ENCODE measurements at places on chromosomes 6 and 20.
A peak's percentile ranks its signal among the peaks of the same experiment; 100 is the strongest.

GRCh38 chr20:20710443-20711315, 1.8 kb downstream of the RALGAPA2 start:
- DNase-seq, result no peak

GRCh38 chr20:19993958-19994669, 23.0 kb upstream of the NAA20 start:
- DNase-seq, result no peak

- no peak for DNase-seq
These were observed 10.0 kb downstream of the FRK start for GRCh38 chr6:116050737-116051136.

GRCh38 chr20:51318058-51318949, 224.2 kb downstream of the NFATC2 start:
- DNase-seq, result peak; percentile 18

GRCh38 chr20:21339499-21339898, 36.4 kb downstream of the XRN2 start:
- no peak for DNase-seq

DNA sequence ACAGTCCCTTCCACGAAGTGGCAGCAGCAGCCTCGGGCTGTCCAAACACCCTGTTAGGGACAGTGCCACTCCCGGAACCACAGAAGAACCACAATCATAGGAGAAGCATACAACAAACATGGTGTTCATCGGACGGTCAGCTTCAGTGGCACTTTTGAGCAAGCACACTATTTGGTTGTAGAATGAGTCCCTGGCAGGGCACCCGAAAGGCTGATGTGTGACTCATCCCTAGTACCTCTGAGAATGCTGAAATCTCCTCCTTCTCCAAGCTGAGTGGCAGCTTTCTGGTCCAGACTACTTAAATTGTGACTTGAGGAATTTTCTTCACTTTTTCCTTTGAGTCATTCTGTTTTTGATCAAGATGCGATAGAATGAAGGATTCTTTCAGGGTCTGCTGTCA, 282.5 kb downstream of the ESR1 start:
- DNase-seq, result no peak

DNA sequence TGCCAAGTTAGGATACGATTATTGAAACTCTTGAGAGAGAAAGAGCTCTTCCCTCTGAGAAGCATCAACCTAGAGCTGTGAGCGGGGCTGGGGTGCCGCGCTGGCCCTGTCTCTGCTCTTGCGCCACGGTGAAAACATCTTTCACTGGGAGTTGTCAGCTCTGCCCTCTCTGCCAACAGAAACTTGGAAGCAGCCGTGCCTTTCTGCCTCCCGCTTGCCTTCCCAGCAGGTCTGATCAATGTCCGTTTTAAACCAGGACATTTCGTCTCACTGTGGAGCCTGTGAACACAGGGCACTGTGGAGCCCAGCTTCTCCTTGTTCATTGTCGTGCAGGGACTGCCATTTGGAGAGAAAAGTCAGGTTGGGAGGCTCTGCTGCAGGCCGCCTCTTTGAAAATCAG, 249.2 kb upstream of the PMEPA1 start:
- DNase-seq, result no peak

DNA sequence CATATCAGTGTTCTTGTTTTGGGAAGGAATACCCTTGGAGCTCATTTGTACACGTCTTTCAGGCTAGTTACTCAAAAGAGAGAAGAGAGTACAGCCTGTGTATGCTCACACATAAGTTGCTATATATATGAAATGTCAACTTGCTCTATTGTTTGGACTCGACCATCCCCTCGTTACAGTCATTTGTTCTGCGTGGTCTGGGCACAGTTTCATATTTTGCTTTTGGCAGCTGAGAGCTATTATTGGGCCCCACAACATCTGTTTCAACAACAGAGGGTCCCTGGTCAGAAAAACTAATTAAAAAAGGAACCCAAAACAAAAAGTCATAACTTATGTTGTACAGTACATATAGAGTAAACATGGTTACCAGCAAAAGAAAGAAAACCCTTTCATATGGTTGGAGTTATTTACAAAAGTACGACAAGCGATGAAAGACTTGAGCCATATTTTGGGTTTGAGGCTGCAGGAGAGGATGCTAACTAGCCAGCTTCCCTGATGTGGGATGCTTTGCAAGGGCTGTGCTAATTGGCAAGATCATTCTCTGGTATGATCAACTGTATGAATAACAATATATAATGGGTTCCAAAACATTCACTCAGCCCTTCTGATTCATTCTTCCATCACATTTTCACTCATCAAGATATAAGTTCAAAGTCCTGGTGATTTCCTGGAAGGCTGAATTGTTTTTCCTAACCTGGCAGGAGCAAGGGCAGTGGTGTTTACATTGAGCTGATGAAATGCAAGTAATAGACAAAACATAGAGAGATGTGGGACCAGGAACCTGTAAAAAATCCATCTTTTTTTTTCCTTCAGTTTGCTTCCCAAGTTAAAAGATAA, 137.9 kb downstream of the RPS12 start:
- DNase-seq, result no peak

DNA sequence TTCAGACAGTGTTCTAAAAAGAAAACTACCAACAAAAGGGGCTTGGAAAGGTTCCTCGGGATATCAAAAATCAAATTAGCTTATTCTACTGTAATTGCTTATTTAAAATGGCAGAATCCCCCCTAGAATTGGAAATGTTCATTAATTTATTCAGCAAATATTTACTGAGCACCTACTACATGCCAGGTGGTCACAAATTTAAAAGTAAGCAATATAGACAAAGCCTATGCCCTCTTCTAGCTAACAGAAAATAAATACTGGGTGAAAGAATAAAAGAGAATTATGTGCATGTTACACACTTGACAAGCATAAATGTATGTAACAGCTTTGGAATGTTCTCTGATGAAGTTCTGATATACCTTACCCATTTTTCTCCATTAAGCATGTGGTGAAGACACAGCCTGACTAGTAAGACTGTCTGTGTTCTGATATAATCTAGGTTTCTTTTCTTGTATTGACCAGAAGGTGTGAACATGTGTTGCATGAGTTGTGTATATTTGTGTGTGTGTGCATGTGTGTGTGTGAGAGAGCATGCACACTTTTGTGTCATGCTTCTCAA, 606.7 kb upstream of the CITED2 start:
- no peak for DNase-seq

GRCh38 chr6:44049163-44049988, 77.9 kb downstream of the MRPL14 start:
- no peak for DNase-seq

DNA sequence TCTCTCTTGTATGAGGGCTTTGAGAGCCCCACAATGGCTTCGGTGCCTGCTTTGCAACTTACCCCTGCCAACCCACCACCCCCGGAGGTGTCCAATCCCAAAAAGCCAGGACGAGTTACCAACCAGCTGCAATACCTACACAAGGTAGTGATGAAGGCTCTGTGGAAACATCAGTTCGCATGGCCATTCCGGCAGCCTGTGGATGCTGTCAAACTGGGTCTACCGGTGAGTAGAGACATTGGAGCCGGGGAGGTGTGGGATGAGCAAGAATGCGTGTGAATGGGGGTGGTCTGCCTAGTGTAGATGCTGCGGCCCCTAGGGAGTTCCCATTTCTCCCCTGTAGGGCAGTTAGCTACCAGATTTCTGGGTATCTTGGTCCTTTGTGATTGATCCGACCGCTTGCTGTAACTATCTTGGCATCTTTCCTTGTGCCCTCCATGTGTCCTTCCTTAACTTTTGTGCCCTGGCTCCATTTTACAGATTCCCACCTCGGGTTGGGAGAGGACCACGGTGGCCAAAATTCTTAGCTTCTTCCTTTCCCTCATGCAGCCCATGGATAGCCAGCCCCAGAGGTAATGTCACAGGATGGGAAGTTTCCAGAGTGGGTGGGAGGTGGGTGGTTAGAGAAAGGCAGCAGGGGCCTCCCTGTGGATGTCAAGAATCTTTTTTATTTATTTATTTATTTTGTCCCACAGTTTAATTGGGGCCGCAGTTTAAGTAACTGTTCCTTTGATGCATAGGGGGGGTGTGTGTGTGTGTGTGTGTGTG, 6.3 kb downstream of the BRD2 start:
- no peak for DNase-seq

DNA sequence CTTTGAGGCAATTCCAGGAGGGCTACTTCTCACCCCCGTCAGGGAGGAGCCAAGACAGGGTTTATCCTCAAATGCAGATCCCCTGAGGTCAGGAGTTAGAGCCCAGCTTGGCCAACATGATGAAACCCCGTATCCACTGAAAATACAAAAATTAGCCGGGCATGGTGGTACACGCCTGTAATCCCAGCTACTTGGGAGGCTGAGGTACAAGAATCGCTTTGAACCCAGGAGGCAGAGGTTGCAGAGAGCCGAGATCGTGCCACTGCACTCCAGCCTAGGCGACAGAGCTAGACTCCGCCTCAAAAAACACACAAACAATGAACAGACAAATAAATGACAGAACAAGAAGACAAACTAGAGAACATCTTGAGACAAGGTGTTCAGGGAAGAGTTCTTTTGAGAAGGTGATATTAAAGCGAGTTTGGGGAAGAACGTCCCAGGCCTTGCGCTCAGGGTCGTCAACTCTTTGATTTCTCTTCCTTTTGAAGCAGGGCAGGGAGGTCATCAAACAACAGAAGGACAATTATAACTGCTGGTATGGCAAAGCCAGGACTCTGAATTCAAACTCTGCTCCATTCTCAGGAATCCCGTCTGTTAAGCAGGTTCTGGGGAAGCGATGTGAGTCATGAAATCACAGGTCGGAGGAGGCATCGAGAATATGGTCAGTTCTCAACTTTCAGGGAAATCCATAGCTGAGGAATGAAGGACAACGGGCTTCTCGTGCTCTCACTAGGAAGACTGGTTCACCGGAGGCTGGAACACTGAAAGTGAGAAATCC, 1.4 kb upstream of the RALY start:
- DNase-seq, result peak; percentile 3

DNA sequence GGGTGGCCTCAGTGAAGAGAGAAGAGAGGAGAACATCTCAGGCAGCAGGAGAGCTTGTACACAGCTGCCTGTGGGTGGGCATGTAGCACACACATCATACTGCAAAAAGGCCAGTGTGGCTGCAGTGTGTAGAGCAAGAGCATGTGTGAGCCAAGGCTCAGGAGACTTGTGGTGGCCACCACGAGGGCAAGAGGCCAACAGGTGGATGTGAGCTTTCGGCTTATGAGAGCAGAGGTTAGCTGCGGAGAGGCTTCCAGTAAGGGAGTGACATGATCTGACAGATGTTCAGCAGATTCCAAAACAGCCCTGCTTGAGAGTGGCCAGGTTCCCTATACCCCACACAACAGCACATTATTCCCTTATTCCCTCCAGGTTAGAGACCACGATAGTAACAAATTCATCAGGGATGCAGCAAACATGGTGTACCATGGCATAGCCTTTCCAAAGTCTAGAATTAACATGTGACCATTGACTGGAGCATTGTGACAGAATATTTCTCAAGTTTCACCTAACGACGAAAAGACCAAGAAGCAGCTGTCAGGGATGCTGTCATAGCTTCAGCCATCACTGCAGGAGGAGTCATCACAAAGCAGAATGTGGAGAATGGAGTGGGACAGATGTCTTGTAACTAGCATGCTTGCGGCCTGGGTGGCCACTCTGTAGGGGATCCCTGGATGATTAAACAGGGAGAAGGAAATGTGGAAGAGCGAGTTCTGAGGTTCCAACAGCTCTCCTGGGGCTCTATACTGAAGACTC, 23.1 kb downstream of the HM13 start:
- no peak for DNase-seq

GRCh38 chr6:21587961-21588480, 5.5 kb upstream of the SOX4 start:
- DNase-seq, result no peak

DNA sequence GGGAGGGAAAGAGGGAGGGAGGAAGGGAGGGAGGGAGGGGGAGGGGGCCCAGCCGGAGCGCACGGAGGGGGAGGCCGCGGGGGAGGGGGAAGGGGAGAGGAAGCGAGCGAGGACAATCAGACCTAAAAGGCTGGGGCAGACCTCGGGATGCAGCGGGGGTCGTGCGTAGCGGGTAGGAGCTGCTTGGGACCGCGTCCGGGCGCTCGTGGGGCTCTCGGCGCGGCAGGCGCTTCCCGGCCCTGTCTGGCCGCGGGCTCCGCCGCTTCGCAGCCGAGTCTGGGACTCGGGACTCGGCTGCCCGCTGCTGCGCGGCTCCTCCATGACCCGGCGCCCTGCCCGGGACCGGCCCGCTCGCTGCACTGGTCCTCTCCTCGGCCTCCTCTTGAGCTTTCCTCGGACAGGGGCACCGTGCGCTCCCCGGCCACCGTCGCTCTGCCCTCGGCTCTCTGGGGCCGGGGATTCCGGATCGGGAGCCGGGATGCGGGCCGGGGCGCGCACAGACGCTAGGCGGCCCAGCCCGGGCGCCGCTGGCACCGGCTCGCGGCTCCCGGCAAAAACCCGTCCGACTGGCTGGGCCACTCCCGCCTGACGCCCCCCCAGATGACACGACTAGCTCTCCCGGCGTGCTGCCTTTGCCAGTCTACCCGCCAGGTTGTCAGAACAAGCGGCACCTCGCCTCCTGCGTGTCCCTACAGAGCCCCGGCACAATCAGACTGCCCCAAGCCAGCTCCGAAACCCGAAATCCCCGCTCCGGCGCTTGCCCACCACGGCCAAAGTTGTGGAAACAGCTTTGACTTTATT, 2.2 kb downstream of the TFAP2A start:
- DNase-seq, result no peak

DNA sequence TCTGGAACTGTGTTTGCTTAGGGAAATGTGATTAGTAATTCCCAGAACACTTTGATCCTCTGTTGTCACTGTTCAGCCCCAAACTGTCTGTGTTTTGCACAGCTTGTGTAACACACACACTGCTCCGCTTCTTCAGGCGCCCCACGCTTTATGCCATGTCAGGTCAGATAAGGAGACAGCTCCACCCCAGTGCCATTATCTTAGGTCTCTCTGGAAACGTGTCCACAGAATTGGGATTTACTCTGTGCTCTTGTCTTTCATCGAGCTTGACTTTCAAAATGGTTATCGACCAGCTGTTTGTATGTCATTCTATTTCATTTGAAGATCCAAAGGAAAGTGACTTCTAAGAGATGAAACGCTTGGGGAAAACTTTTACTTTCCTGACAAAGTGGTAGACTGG, 106.4 kb upstream of the SSTR4 start:
- DNase-seq, result no peak

DNA sequence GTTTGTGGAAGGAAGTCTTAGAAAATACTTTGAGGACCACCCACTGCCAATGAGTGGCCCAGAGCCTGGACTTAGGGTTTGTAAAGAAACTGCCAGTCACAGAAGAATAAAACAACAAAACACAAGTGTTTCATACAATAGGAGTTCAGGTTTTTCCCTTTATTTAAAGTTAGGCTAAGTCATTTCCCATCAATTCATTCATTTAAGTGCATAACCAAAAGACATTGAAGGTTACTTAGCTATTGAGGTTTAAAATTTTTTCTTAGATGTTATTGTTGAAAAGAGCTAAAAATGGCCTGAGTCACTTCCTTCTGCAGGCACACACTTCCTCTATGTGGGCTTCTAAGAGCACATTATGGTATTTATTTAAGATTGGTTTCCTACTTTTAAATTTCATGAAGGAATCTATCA, 54.2 kb downstream of the ARMC2 start:
- DNase-seq, result peak; percentile 77

- no peak for DNase-seq
These were observed 555.5 kb downstream of the UTRN start for GRCh38 chr6:144840619-144841018.

GRCh38 chr20:219290-220115, 7.6 kb upstream of the DEFB129 start:
- no peak for DNase-seq

Data from glomerular endothelial cell (primary cell).